Erythroblast (primary cell): ENCODE measurements at places on chromosomes 16 and 17.
A peak's percentile ranks its signal among the peaks of the same experiment; 100 is the strongest.

DNA sequence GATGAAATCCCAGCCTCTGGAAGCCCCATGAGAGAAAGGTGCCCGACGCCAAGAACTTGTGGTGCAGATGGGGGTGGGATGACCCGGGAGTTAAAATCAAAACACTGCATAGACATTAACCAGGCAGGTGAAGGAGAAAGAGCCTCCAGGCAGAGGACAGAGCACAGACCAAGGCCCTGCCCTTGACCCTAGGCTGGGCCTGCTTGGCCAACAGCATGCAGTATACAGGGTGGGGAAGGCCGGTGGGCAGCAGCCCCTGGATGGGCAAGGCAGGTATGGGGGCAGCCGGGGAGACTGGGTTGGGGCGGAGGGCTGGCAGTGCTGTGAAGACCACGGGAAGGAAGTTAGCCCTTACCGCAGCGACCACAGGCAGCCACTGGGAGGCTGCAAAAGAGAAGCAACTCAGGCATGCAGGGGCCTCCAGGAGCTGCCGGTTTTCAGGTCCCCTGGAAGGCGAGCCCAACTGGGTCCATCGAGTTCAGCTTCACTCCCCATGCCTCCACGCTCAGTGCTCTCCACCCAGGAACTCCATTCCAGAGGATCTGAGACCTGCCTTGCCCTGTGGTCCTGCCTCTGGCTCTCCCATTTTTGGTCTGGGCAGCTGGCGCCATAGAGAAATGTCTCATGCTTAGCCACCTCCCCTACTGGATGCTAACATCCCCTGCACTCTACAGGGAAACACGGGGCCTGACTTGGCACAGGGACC is 81.2 kb downstream of the C16orf95 start:
- DNase-seq: no peak

DNA sequence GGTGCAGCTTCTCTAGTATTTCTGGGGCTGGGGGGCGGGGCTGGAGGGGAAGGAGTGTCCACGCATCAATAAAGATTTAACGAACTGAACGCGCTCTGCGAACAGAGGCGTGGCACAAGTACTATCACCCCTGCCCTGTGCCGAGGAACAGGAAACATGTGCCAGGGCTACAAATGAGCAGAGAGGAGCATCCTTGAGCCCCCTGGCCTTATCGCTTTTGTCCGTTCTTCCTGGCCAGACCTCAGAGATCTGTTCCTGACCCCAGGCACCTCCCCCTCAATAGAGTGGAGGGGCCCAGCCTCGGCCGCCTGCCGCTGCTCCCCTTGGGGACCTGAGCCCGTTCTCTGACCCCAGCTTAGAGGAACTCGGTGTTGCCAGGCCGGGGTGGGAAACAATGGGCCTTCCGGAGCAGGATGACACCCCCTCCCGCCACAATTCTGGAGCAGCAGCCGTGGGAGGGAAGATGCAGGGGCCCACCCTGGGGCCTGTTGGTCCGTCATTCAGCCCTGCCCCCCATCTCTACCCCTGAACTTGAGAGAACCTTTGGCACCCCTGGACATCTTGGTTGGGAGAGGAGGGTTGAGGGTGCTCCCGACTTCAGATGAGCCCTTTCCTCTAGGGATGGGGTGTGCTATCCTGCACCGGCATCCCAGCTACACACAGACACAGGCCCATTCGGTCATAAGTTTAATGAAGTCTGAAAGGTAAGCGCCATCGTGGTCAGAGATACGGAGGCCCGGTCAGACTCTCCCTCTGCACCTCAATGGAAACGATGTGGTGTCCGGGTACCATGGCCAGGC is 1.1 kb downstream of the NAA38 start:
- DNase-seq: peak; percentile 77

DNA sequence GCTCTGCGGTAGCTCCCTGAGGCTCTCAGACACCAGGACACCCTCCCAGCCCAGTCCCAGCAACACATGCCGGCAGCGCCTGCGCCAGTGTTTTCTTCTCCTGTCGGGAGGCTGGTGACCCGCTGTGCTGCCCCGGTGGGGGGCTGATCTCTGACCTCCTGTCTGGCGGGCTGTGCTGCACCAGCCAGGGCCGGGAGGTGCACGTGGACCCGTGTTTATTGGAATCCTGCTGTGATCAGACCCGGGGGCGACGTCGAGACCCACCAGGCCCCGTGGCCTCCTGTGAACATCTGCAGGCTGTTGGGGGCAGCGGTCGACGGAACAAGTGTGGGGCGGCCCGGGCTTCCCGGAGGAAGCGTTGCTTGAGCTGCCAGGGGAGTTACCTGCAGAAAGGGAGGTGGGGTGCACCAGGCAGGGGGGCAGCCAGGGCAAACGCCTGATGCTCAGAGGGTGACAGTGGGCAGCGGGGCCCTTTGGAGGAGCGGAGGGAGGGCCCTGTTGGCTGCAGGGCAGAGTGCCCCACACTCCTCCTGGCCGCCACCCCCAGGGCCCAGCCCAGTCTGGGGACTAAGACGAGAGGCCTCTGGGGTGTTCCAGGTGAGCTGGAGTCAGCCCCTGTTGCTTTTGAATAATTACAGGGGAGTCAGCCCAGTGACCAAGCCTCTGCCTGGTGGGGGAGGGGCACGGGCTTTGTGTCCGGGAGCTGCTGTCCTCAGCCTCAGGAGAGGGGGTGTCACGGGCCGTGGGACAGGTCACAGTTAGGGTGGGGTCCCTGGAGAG is 2.3 kb upstream of the SSTR5 start:
- DNase-seq: no peak

DNA sequence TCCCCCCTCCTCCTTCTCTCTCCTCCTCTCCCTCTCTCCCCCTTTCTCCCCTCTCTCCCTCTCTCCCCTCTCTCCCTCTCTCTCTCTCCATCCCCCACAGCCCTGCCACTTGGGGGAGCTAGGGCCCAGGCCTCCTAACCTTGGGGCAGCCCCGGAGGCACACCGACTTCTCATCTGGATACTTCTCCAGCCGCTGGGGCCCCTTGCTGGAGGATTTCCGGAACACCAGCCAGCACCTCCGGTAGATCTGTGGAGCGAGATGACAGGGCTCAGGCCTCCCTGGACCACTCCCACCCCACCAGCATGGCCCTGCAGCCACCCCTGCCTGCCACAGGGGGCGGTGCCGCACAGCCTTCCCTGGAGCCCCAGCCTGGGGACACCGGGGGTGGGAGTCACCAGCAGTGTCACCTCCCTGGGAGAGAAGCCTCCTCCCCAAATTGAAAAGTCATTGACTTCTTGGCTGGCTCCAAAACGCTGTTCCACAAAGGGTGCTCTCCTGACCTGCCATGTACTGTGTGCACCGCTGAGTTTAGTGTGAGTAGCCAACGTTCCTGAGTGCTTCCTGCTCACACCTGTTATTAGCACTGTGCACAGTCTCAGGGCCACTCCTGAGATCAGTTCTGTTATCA is 10.5 kb downstream of the DOK4 start:
- peak; percentile 61 for DNase-seq

DNA sequence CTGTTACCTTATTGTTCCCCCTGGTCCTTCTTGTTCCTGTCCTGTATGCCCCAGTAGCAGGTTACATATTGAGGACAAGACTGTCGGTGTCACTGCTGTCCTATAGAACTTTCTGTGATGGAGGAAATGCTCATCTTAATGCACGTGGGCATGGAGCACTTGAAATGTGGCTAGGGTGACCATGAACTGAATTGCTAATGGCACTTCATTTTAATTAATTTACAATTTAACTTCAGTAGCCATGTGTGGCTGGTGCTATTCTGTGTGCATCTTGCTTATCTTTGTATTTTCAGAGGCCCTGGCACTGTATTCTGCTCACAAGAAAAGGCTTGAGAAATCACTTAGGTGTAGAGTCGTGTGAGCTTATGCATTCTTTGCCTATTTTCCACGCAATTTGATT is 125.2 kb downstream of the MSI2 start:
- DNase-seq: no peak

DNA sequence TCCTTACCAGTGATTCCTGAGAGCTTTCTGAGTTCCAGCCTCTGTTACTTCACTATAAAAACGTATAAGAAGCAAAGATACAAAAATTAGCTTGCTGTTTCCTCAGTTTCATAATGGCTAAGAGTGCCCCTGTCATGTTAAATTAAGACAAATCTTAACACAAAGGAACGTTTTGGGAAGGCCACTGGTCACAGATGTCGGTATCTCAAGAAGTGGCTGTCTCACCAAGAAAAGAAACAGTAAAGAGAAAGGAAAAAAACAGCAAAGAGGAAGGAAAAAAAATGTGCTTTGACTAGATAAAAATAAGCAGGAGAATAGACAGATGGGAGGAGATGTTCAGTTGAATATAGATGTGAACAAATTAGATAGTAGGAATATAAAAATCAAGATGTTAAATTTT is 94.8 kb upstream of the AKTIP start:
- DNase-seq: no peak

- DNase-seq: no peak
These were observed 1287.9 kb downstream of the CDH8 start for GRCh38 chr16:60748366-60748765.

DNA sequence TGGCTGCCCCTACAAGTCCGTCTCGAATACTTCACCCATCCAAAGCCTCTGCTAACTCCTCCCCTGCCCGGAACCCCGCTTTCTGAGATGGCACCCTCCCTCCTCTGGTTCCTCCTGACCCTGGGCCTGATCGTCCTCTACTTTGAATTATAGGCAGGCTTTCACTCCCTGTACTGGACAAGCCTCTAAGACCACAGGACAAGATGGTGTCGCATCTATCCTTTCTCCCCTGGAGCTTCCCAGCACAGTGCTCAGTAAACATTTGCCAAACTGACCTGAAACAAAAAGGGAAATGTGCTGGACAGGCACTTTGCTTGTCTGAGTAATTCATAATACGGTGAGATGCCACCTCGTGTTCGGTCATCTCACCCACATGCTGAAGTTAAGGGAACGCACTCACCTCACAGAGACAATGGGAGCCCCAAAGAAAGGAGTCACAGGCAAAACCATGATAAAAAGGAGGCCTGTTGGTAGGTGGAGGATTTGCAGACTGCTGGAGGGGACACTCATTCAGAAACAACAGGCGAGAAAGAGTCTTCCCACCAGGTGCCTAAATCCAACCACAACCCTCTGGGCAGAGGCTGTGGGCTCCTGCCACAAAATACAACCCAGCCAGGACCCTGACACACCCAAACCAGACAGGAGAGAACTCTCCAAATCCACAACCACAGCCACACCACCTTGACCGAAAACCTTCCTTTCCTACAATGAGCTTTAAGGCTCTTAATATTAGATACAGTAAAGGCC is 28.2 kb downstream of the SNN start:
- no peak for DNase-seq

GRCh38 chr16:68263559-68264127 is 683 bp upstream of the SLC7A6 start:
- DNase-seq: no peak

- no peak for DNase-seq
These were observed 146.8 kb upstream of the GSE1 start for GRCh38 chr16:85466304-85466700.

GRCh38 chr17:75753514-75754377 is 11.2 kb downstream of the GALK1 start:
- DNase-seq: peak; percentile 87

DNA sequence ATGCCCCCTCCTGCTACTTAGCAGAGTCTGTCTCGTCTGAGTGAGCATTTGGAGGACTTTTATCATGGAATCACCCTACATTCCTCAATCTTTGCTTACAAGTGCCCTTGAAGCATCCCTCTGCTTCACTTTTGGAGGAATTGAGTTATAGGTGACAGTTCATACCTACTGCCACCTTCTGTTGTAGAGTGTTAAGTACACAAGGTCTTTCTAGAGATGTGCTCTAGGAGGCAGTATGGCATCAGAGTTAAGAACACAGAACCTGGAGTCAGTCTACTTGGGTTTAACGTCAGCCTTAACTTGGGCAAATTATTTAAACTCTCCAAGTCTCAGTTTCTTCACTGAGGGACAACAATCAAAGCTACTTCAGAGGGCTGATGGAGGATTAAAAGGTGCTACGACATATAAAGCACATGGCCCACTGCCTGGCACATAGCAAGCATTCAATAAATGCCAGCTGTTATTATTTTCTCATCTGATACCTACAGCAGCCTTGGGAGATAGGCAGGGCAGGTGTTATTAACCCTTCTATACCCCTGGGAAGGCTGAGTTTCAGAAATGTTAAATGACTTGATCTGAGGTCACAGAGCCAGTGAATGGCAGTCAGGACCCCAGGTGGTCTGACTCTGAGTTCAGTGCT is 62.2 kb downstream of the UTP18 start:
- peak; percentile 52 for DNase-seq

- no peak for DNase-seq
These were observed 874 bp downstream of the CMTM3 start for GRCh38 chr16:66605177-66605978.

DNA sequence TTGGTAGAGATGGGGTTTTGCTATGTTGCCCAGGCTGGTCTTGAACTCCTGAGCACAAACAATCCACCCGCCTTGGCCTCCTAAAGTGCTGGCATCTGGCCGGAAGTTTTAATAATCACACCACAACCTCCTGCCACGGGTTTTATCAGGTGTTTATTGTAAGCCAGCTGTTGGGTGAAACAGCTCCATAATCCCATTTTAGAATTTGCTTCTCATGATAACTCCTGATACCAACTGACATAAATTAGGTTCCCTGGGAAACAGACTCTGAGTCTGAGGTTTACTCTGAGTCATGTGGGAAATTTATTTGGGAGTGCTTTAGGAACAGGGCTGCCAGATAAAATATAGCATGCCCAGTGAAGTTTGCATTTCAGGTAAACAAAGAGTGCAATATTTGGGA is 122.6 kb upstream of the MED13 start:
- DNase-seq: no peak

- no peak for DNase-seq
These were observed 109.2 kb downstream of the C16orf95 start for GRCh38 chr16:87207965-87208364.

DNA sequence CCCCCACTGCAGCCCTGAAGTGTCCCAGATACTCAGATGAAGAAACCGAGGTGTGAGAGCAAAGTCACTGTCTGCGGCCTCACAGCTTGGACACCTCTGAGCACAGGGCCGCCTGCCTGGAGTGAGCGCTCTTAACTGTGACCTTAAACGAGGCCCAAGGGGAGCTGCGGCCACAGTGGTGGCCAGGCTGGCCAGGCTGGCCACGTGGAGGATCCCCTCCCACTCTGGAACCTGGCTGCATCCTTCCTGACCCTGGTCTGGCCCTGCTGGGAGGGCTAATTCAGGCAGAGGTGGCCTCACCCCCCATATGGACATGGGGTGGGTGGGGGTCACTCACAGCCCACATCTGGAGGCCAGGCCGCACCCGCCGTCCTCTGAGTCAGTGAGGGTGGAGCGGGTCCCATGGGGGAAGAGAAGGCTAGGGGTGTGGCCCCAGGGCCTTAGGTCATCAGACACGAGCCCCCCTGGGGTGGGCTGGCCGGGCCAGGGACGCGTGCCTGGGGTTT is 6.6 kb downstream of the VASN start:
- no peak for DNase-seq
